ENCODE measurements at places on chromosomes 1 and 21.
A peak's percentile ranks its signal among the peaks of the same experiment; 100 is the strongest.

GRCh38 chr1:202689493-202690342, 20.5 kb downstream of the SYT2 start:
- peak; percentile 18 for DNase-seq

- DNase-seq, result no peak
Observed at GRCh38 chr1:177880339-177880891, 89.4 kb downstream of the SEC16B start.

DNA sequence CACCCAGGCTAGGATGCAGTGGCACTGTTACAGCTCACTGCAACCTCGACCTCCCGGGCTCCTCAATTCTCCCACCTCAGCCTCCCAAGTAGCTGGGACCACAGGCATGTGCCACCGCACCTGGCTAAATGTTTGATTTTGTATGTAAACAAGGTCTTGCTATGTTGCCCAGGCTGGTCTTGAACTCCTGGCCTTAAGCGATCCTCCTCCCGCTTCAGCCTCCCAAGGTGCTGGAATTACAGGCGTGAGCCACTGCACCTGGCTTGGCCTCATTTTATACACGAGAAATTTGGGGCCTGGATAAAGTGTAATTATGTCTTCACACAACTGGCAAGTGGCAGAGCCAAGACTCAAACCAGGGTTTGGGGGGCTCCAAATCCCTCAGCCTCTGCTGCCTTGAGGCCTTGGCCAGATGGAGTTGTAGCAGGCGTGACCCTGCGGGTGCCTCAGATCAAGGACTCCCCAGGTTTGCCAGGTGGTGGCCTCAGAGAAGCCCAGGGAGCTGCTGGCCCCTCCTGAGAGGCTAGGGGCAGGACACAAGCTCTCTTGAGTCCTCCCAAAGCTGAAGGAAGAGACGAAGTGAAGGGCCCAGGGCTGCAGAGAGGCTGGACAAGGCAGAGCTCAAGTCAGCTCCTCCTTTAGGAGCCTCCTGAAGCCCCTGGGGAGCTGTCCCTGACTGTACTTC, 61.7 kb downstream of the MDM4 start:
- no peak for DNase-seq

GRCh38 chr1:8384577-8384976, 66.7 kb downstream of the SLC45A1 start:
- no peak for DNase-seq

- DNase-seq, result no peak
Observed at GRCh38 chr1:78540048-78540447, 49.3 kb downstream of the PTGFR start.

- no peak for DNase-seq
Observed at GRCh38 chr1:230651235-230651634, 9.0 kb downstream of the COG2 start.

DNA sequence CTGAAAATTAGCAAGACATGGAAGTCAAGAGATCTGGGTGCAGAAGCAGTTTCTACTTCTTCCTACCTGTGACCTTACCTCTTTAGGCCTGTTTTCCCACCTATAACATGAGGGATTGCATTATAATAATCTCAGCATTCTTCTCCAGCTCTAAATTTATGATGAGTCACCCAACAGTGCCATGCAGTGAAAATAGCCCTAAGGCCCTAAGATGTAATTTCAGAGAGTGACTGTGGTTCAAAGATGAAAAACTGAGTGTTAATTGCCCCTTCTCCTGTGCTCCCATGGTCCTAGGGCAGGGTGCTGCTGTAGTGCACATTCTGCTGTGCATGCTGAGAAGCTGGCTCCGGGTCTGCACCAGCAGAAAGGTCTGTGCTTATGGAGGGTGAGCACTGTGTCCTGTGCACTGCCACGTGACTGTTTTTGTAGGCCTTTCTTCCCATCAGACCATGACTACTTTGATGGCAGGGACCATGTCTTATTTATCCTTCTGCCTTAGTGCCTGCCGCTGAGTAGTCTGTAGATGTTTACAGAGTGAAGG, 29.7 kb downstream of the JUN start:
- DNase-seq, result no peak

DNA sequence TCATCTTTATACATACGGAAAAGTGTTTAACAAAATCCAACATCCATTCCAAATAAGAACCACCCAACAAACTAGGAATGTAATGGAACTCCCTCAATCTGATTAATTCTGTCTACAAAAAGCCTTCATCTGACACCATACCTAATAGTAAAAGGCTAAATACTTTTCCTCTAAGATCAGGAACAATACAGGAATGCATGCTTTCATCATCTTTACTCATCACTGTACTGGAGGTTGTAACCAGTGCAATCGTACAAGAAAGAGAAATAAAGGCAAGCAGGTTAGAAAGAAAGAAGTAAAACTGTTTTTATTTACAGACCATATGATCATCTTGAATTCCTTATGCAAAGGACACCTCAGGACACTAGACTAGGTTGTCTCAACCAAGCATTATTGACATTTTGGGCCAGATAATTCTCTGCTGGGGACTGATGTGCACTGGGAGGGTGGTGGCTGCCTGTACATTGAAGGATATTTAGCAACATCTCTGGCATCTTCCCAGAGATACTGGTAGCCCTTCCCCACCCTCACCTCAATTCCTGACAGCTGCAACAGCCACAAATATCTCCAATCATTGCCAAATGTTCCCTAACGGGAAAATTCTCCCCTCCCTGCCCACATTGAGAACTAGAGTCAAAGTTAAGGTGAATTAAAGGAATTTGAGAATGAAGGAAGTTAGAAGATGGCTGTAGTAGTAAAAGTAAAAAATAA, 30.6 kb upstream of the INSL5 start:
- DNase-seq, result no peak

DNA sequence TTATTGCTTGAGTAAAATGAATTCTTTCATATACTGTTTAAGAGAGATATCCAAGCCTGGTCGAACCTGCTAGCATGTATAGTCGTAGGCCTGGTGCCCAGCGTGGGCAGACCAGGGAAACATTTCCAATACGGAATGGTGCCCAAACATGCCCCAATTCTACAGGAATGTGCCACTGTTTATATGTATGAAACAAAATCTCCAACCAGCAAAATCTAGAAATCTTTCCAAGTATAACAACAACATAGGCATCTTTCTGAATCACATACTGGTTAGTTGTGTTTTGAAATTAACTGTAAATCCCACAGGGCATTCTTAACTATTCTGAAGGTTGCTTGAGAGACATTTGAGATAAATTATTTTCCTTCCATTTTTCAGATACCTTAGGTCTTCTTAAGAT, 17.0 kb upstream of the ABCD3 start:
- DNase-seq, result no peak

DNA sequence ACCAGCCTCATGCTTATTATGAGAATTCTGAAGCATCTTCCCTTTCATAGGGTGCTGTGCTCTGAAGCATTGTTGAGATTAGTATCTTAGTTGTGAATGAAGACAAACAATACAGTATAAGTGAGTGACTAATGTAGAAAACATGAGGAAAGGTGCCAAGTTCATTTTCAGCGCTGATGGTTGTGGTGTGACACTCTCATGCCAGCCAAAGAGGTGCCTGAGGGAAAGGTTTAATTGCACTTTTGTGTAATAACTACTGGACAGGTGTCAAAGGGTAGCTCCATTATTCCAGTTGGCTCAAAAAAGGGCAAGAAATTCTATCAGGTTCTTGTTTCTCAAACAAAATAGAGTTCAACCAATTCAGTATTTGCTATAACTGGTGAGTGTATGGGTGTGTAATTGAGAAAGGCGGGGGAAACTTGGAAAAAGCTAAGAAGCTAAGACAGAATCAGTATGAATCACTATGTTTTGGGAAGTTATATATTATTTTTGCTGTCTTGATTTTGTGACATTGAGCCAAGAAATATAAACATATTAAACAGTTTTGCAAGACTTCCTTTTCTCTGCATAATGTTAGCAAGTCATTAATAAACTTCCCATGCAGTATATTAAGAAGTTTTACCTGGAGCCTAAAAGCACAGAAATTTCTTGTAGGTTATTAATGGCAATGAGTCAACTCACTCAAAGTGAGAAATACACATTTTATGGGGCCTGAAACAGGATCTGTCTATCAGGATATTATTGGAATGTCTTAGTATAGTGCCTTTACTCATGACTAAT, 31.8 kb downstream of the KCNK2 start:
- DNase-seq, result no peak

- no peak for DNase-seq
Observed at GRCh38 chr1:91883470-91883869, 2.5 kb downstream of the TGFBR3 start.
